ENCODE measurements at places on chromosomes 2 and 18.
A peak's percentile ranks its signal among the peaks of the same experiment; 100 is the strongest.

DNA sequence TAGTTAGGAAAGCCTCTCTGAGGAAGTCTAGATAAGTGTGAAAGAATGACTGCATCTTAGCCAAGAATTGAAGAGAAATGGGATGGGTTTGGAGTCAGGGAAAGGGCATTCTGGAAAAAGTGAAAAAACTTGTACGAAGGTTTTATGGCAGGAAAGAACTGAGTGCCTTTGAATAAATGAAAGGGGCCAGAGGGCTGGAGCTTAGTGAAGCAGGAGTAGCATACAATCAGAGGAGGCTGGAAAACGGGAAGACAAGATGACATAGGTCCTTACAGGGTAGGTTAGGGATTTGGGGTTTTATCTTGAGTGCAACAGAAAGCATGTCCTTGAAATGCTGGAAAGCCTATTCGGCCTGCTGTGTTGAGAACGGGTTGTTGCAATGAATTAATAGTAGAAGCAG lies 152.6 kb upstream of the RND3 start:
- no peak for DNase-seq

- no peak for DNase-seq
Measured at GRCh38 chr18:47865183-47865582, 65.3 kb downstream of the SMAD2 start.

DNA sequence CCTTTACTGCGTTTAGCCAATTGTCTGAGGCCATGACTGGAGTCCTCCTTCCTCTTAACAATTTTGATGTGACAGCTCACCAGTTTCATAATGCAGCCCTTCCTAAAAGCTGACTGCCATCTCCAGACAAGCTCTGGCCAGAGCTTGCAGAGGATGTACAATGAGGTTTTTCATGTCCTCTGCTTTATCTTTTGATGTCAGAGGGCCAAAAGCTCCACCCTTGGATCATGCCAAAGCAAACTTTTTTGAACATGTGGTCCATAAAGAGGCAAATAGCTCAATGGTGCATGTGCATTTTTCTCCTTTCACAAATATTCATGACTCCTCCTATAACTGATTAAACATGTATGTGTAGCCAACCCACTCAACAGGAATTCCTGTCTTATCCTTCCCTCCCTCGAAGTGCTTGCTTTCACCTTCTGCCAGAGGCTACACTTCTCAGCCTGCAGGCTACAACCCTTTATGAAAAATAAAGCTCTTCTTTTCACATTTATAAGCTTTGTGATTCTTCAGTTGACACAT lies 266.2 kb downstream of the FBXO15 start:
- no peak for DNase-seq

DNA sequence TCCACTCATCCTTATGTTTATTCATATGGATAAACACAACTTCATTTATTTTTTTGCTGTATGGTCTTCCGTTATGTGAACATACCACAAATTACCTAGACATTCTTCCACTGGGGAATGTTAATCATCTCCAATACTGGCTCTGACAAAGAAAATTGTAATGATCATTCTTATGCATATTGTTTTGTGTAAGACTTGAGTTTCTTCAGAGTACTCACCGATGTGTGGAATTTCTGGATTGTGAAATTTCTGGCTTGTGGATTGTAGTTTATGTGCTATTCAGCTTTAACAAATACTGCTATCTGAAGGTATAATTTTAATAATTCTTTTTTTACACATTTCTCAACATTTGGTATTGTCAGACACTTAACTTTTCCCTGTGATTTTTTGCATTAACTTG lies 212.2 kb upstream of the THUMPD2 start:
- DNase-seq: peak; percentile 3

DNA sequence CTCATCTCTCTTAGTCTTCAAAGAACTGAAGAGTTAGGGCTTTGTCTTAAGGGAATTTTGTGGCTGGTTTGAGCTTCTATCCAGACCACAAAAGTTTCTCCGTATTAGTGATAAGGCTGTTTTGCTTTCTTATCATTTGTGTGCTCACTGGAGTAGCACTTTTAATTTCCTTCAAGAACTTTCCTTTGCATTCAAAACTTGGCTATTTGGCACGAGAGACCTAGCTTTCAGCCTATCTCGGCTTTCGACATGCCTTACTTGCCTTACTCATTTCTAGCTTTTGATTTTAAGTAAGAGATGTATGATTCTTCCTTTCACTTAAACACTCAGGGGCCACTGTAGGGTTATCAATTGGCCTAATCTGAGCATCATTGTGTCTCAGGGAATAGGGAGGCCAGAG lies 29.9 kb downstream of the HDHD2 start:
- no peak for DNase-seq
